ENCODE measurements at places on chromosomes 5 and 9. TPM values are rescaled to one million over a fixed set of nuclear protein-coding genes. Genes with fewer than 3 reads are reported as not detected.

DNA sequence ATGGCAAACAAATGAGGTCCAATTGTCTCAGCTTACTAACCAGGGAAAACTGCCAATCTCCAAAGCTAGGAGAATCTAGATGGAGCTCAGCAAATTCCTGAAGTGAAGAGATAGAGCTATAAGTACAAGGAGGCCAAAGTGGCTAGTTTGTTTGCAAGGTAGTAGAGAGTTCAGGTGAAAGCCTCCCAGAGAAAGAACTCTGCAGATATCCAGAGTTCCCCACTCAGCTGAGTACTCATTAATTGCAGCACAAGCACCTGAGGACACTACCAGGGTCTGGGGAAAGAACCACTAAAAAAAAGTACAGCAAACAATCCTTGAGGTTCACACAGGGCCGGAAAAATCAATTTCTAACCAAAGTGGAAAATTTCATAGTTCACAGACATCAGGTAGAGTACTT, 250.9 kb downstream of the TMEM232 start:
- DNase-seq = no peak

DNA sequence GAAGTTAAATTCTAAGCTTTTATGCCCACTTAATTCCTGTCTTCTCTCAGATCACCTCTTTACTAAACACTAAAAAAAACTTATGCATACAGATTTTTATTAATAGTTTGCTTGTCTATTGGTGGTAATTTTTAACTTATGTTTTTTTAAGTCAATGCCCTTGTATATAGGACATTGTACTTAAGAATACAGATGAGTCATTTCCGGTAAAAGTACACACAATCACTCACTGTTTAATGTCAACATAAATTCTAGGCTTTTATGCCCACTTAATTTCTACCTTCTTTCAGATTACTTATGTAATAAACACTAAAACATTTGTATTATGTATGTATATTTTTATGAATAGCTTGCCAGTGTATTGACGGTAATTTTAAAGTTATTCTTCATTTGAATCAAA, 872.8 kb upstream of the CDH9 start:
- DNase-seq = no peak

DNA sequence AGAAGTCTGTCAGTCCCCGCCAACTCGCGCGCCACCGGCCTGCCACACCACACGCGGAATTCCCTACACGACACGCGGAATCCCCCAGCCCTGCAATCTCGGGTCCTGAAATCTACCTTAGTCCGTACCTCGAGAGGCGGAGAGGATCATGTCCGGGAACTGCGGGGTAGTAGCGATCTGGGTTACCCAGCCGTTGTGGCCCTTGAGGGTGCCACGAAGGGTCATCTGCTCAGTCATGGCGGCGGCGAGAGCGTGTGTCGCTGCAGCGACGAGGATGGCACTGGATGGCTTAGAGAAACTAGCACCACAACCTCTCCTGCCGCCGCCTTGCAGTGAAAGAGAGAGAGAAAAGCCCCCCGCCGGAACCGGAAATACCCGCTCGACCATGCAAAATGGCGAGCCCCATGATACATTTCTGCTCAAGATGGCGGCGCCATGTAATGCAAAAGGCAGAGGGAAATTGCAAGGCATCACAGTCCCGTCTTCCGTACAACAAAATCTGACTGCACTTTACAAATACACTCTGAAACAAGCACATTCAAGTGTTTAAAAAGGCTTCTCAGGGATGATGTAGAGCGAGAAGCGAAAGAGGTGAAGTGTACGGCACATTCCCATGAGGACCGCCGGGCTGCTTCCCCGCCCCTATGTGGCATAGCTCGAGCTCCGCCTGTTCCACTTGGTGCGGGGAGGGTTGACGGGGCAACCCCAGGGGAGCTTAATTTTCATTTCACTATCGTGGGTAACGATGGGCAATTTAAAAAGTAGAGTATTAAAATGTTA, at the start of gene RACK1:
RACK1 (minus strand) TSS at position 343 of the 780 bp plus-strand sequence; CDS start at position 237, 106 bp downstream.
- DNase-seq = peak; percentile 98

DNA sequence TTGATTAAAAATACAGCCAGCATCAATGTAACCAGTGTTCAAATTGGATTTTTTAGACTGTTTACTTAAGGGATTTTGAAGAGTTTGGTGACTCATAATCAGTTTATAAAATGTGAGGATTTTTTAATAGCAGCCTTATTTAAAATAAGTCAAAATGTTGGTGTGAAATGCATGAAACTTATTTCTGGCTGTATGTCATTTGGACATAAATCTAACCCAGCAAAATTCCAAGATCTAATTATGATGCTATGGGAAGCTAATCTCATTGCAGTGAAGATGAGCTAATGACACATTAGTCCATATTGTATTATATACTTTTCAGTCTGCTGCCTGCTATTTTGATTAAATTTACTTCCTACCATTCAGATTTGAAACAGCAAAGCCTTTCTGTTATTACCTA, 140.3 kb downstream of the AOPEP start:
- DNase-seq = no peak

DNA sequence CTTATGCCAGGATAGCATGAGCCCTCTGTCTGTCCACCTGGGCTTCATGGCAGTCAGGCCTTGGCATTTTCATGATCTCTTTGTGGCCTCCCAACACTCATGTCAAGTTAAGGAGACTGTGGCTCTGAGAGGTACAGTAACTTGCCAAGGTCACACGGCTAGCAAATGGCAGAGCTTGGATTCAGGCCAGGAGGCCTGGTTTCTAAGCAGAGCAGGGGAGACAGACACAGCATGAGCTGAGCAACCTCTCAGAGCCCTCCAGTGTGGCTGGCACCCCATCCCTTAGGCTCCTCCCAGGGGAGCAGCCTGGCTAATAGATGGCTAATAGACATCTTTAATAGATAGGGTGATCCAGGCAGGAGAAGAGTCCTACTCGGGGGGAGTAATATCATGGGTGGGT, 4.1 kb downstream of the SYNPO start:
- no peak for DNase-seq

GRCh38 chr5:174222891-174223290, 177.4 kb downstream of the NSG2 start:
- no peak for DNase-seq

DNA sequence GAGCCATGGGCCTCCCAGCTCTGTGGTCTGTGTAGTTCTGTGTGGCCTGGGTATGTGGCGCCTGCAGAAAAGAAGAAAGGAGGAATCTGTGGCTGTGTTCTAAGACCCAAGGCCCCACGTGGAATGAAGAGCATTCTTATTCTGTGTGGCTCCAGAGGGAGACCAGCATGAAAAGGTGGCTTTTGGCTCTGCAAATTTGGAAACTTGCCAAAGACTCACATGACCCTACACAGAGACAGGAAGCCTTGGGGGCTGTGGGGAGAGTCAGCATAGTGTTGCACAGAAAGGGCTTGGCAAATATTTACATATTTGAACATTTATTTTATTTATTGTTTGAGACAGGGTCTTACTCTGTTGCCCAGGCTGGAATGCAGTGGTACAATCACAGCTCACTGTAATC, 193.3 kb downstream of the TMEM38B start:
- DNase-seq = peak; percentile 20

- DNase-seq = no peak
Observed at GRCh38 chr9:130124085-130124860, 47.9 kb upstream of the NCS1 start.

DNA sequence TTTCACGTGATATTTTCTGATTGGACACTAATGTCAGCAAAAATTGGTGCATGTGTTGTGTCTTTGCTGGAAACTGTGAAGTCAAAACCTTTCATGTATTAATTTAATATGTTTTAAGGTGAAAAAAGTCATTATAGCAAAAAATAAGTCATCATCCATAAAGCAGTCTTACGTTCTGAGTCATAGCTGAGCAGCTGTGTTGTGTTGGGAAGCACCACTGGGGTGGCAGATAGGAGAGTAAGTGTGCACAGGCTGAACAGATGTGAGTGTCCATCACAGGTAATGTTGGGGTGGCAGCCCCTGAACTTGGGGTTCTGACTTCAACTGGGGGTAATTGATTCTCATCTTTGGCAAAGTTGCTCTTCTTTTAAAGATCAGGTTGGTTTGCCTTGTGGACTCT, 156.8 kb downstream of the NXNL2 start:
- DNase-seq = no peak

DNA sequence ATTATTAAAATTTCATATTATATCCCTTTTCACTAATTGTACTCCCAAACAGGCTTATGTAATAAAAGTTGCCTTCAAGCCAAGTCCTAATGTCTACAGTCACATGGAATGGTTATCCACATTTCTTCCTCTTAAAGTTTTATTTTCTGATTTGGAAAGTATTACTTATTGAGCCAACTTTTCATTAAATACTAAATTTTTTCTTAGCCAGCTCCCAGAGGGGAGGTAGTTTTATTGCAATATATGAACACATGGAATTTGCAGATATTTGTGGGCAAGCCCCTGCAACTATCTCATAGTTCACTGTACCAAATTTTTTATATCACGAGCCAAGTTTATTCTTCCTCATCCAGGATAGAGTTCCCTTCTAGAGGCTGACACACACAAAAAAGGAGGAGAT, 332.8 kb upstream of the PTGER4 start:
- no peak for DNase-seq

DNA sequence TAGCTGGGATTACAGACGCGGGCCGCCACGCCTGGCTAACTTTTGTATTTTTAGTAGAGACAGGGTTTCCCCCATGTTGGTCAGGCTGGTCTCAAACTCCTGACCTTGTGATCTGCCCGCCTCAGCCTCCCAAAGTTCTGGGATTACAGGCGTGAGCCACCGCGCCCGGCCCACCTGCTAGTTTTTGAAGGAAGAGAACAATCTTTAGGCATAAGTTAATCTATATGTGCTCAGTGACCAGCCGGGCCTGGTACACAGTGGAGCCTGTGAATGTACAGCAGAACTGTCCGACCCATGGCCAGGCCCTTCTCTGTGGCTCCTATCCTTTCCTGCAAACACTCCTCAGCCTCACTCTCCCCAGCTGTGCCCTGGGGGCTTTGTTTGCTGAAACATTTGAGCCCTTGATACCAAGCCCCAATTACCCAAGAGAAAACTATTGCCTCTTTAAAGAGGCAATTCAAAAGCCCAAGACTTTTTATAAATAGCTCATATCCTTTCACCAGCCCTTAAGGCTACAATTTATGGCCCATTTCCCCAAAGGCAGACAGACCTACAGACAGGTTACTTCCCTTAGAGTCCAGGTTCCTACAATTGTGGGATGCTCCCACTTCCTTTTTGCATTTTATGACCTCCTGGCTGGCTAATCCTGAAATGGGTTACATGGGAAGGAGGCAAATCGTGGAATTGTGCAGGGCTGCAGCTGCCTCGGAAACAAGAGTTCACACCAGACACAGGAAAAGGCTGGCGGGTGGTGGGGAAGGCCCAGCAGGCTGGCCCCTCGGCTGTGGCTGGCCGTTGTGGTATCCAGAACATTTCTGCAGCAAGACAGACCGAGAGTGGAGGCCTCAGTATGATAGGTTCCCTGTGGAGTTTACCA, 37.5 kb downstream of the SPRY4 start:
- DNase-seq = no peak

DNA sequence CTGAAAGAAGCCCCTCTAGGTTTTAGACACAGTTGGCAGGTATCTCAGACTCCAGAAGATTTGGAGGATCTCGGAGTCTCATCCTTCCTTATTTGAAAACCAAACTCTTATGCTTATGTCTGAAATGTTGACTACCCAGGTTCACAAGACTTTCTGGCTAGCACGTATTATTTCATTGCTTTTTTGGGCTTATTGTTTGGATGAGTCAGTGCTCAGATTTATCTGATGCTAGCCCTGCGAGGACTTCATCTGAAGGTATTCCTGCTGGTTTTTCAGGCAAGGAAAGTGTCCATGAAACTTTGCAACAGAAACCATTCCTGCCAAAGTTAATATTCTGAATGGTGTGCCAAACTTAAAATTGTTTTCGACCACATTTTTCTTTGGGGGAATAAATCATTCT, 8.5 kb downstream of the OSTF1 start:
- no peak for DNase-seq

GRCh38 chr5:157594257-157594656, 18.7 kb upstream of the ADAM19 start:
- DNase-seq = no peak

The TMEM171 gene
- 0.41 TPM for total RNA-seq

The LCNL1 gene
- 0.31 TPM for total RNA-seq

The FBLL1 gene
- total RNA-seq = 6.9 TPM

The ANGPTL2 gene
- 78.1 TPM for total RNA-seq

The LECT2 gene
- total RNA-seq = not detected

The PAX5 gene
- 0.62 TPM for total RNA-seq

All from tongue (tissue), 3 donors.